Activated naive CD8-positive, alpha-beta T cell treated with anti-CD3 and anti-CD28 coated beads, Interleukin-2, amount 50 U/mL, for 24 hours (primary cell): ENCODE measurements at places on chromosomes 7 and 10.
A peak's percentile ranks its signal among the peaks of the same experiment; 100 is the strongest.

- no peaks in the 10 kb centered on the region for H3K36me3 ChIP-seq
- no peaks in the 10 kb centered on the region for H3K27me3 ChIP-seq
- no peak overlapping the region for H3K27ac ChIP-seq
Measured at GRCh38 chr7:36224934-36225858, 72.1 kb downstream of the EEPD1 start.

DNA sequence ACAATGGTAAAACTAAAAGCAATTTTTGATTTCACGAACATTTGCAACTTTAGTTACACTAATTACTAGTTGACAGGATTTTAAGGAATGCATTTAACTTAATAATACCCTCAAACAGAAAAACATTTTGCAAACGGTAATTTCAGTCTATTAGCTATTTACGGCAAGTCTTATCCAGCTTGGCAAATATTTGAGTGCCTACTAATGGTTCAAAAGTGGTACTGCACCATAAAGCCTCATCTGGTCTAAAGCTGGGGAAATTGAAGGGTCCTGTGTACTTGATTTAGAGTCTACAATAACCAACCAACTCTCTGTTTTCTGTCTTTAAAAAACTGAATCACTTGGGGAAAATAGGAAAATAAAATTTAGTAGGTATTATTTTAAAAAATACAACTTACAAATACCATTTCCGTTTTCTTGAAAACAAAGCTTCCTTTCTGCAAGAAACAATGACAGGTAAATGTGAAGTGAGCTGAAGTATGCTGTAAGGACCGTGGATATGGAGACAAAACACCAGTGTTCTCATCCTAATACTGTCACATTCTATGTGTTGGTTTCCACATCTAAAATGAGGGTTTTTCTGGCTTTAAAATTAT, 142.3 kb downstream of the VPS50 start:
- no peak for DNase-seq
- no peak overlapping the region for H3K27ac ChIP-seq
- H3K4me3 ChIP-seq = no peak overlapping the region
- H3K36me3 ChIP-seq = no peaks in the 10 kb centered on the region

- H3K4me3 ChIP-seq = no peak overlapping the region
- DNase-seq = no peak
- no peak overlapping the region for H3K27ac ChIP-seq
- peaks cover 46% of the 10 kb centered on the region for H3K27me3 ChIP-seq
- H3K36me3 ChIP-seq = no peaks in the 10 kb centered on the region
Measured at GRCh38 chr7:94061326-94061725, 57.2 kb upstream of the BET1 start.

GRCh38 chr7:124779194-124779593, 13.6 kb upstream of the GPR37 start:
- no peak for DNase-seq
- peaks cover 24% of the 10 kb centered on the region for H3K27me3 ChIP-seq
- no peak overlapping the region for H3K4me3 ChIP-seq

- no peaks in the 10 kb centered on the region for H3K4me1 ChIP-seq
- H3K27me3 ChIP-seq = no peaks in the 10 kb centered on the region
- H3K4me3 ChIP-seq = no peak overlapping the region
- H3K27ac ChIP-seq = no peak overlapping the region
- no peaks in the 10 kb centered on the region for H3K36me3 ChIP-seq
Measured at GRCh38 chr7:115827305-115828045, 203.1 kb downstream of the TFEC start.

DNA sequence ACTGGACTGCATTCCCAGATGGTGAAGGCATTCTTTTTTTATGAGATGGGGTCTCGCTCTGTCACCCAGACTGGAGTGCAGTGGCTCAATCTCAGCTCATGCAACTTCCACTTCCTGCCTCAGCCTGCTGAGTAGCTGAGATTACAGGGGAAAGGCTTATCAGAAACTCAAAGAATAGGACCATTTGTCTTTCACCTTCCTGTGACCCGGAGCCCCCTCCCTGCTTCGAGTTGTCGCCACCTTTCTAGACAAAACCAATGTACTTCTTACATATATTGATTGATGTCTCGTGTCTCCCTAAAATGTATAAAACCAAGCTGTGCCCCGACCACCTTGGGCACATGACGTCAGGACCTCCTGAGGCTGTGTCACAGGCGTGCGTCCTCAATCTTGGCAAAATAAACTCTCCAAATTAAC, 1.8 kb upstream of the METTL27 start:
- peak overlapping the region; percentile 1 for H3K4me3 ChIP-seq
- no peak for DNase-seq
- H3K27me3 ChIP-seq = no peaks in the 10 kb centered on the region
- H3K27ac ChIP-seq = no peak overlapping the region

- H3K27me3 ChIP-seq = no peaks in the 10 kb centered on the region
- H3K36me3 ChIP-seq = peaks cover 4% of the 10 kb centered on the region
Measured at GRCh38 chr10:118669835-118670234, 74.4 kb upstream of the PRLHR start.

DNA sequence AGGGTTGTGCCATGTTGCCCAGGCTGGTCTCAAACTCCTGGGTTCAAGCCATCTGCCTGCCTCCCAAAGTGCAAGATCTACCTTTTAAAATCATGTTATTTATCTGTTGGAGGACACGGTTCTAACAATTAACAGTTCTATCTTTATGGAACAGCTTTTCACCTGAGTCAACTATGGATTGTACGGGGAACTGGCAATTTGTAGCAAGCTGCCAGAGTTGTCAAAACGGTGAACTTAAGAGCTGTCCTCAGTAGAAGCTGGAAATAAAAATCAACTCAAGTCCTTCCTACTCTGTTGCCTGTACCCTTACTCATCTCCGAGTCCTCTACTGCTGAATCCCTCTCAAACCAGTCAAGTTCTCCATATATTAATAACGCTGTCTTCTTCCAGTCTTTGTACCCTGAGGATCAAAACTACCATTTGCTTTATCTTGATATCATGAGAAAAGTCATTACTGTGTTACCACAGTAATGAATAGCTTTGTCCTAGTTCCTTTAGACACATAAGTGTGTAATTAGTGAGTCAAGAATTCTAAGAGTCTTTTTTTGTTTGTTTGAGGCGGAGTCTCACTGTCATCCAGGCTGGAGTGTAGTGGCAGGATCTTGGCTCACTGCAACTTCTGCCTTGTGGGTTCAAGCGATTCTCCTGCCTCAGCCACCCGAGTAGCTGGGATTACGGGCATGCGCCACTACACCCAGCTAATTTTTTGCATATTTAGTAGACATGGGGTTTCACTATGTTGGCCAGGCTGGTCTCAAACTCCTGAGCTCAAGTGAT, 28.2 kb downstream of the HBP1 start:
- H3K36me3 ChIP-seq = peaks cover 23% of the 10 kb centered on the region
- H3K27ac ChIP-seq = peak overlapping the region; percentile 11
- no peak for DNase-seq
- peaks cover 3% of the 10 kb centered on the region for H3K4me1 ChIP-seq
- H3K27me3 ChIP-seq = no peaks in the 10 kb centered on the region
- no peak overlapping the region for H3K4me3 ChIP-seq

- H3K4me1 ChIP-seq = no peaks in the 10 kb centered on the region
- H3K36me3 ChIP-seq = no peaks in the 10 kb centered on the region
- DNase-seq = no peak
Measured at GRCh38 chr7:97772045-97772901, 40.4 kb downstream of the TAC1 start.

- H3K4me3 ChIP-seq = peak overlapping the region; percentile 96
- H3K27me3 ChIP-seq = no peaks in the 10 kb centered on the region
- DNase-seq = no peak
Measured at GRCh38 chr10:102645388-102645740, 1.1 kb downstream of the TRIM8 start.

DNA sequence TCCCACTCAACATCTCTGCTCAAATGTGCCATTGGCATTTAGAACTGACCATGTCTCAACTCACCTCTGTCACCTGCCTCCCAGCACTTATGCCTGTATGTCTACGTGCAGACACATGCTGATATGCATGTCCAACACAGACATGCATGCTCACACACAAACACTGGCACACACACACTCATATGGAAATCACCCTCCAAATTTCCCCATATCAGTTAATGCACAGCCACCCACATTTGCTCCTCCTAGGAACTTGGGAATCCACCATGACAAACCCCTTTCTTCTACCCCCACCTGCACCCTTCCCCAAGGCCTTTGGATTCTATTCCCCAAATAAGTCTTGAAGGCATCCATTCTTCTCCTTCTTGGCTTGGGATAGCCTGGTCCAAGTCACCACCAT, 4.4 kb downstream of the FAM170B start:
- no peaks in the 10 kb centered on the region for H3K4me1 ChIP-seq
- H3K36me3 ChIP-seq = no peaks in the 10 kb centered on the region
- no peak overlapping the region for H3K27ac ChIP-seq

DNA sequence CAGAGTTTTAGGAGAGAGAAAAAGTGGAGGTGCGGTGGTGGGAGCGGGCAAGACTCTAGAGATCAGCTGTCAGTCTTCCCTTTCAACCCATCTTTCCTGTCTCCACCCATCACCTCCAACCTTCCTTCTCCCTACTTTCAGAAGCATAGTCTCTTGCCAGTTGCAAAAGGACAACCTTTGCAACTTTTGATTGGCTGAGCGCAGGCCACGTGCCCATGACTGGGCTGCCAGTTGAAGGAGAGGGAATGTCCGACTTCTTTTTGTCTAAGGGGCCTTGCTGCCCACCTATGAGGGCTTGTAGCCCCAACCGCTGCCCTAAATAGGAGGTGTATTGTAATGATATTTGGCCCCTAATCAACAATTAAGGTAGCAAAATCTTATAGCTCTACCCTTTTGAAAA, 12.6 kb downstream of the CYP26A1 start:
- H3K27ac ChIP-seq = no peak overlapping the region
- H3K4me1 ChIP-seq = no peaks in the 10 kb centered on the region
- peaks cover 7% of the 10 kb centered on the region for H3K27me3 ChIP-seq
- no peaks in the 10 kb centered on the region for H3K36me3 ChIP-seq
- no peak for DNase-seq
- H3K4me3 ChIP-seq = no peak overlapping the region

DNA sequence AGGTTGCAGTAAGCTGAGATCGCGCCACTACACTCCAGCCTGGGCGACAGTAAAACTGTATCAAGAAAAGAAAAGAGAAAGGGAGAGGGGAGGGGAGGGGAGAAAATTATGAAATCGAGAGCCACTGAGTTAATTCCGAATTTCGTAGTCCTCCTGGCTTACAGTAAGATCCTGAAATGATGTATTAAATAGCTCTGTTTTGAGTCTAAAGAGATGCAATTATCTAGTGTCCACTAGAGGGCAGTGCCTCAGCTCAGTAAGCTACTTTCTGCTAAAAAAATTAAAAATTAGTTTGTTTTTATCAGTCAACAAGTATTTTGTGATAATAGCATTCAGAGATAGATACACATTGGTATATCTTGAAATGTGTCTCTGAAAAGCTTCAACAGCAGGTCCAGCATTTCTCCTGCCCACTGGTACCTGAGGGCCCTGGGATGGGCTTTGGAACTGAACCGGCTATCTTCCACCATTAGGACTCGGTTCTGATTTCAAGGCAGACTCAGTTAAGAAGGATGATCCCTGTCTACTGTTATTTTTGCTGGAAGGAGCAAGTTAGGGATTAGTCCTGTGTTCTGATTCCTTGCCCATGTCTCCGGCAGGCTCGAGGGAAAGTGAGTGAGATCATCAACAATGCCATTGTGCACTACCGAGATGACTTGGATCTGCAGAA, 19.5 kb downstream of the TSPAN33 start:
- H3K4me1 ChIP-seq = peaks cover 8% of the 10 kb centered on the region
- no peak for DNase-seq
- no peak overlapping the region for H3K4me3 ChIP-seq
- H3K27me3 ChIP-seq = no peaks in the 10 kb centered on the region
- no peak overlapping the region for H3K27ac ChIP-seq

GRCh38 chr10:101120520-101120883, 10.6 kb upstream of the TLX1 start:
- no peak for DNase-seq
- H3K36me3 ChIP-seq = no peaks in the 10 kb centered on the region
- H3K27me3 ChIP-seq = peaks cover 56% of the 10 kb centered on the region
- no peak overlapping the region for H3K27ac ChIP-seq
- peak overlapping the region; percentile 81 for H3K4me3 ChIP-seq
- H3K4me1 ChIP-seq = peaks cover 24% of the 10 kb centered on the region

GRCh38 chr10:73889014-73889413, 14.7 kb upstream of the CAMK2G start:
- H3K27me3 ChIP-seq = no peaks in the 10 kb centered on the region
- H3K27ac ChIP-seq = no peak overlapping the region
- peaks cover 12% of the 10 kb centered on the region for H3K4me1 ChIP-seq
- H3K4me3 ChIP-seq = no peak overlapping the region
- DNase-seq = peak; percentile 46

GRCh38 chr7:21113609-21114415, 314.1 kb upstream of the SP4 start:
- H3K36me3 ChIP-seq = no peaks in the 10 kb centered on the region
- no peaks in the 10 kb centered on the region for H3K27me3 ChIP-seq
- no peak overlapping the region for H3K4me3 ChIP-seq

- no peaks in the 10 kb centered on the region for H3K4me1 ChIP-seq
- no peak for DNase-seq
- no peak overlapping the region for H3K4me3 ChIP-seq
- H3K27me3 ChIP-seq = no peaks in the 10 kb centered on the region
- no peaks in the 10 kb centered on the region for H3K36me3 ChIP-seq
Measured at GRCh38 chr7:48182718-48183369, 11.6 kb downstream of the ABCA13 start.

GRCh38 chr10:74924251-74924963, 98.0 kb downstream of the KAT6B start:
- no peak overlapping the region for H3K4me3 ChIP-seq
- H3K27me3 ChIP-seq = no peaks in the 10 kb centered on the region
- peaks cover 39% of the 10 kb centered on the region for H3K4me1 ChIP-seq
- no peak for DNase-seq
- peaks cover 8% of the 10 kb centered on the region for H3K36me3 ChIP-seq
- no peak overlapping the region for H3K27ac ChIP-seq

- H3K27ac ChIP-seq = no peak overlapping the region
- peaks cover 11% of the 10 kb centered on the region for H3K4me1 ChIP-seq
- no peaks in the 10 kb centered on the region for H3K36me3 ChIP-seq
- DNase-seq = no peak
Measured at GRCh38 chr7:66505009-66505408, 123.7 kb upstream of the KCTD7 start.

DNA sequence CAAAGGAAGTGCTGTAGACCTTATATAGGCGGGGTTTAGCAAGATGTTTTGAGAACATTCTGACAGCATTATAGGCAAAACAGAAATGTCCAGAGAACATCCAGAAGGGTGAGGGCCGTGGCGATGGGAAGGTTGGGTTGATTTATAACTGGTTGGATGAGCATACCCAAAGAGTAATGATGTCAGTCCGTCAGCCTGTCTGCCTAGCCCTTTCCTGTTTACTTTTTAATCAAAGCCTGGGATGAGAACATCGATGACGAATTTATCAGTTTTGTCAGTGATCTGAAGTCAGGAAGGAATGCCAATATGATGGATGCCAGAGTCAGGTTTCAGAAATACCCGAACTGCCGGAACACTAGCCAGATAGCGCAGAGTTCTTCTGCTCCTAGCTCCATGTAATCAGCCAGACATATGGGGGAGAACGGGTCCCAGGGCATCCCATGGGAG, 33.8 kb upstream of the TRIM8 start:
- no peaks in the 10 kb centered on the region for H3K36me3 ChIP-seq
- H3K27ac ChIP-seq = no peak overlapping the region
- no peaks in the 10 kb centered on the region for H3K27me3 ChIP-seq
- no peak overlapping the region for H3K4me3 ChIP-seq
- no peak for DNase-seq
- peaks cover 39% of the 10 kb centered on the region for H3K4me1 ChIP-seq
